NCI-H2107 (cell line): ENCODE measurements at places on chromosomes 4 and X.

GRCh38 chr4:59024257-59024656 lies 1914.1 kb upstream of the IGFBP7 start:
- no peak for DNase-seq

DNA sequence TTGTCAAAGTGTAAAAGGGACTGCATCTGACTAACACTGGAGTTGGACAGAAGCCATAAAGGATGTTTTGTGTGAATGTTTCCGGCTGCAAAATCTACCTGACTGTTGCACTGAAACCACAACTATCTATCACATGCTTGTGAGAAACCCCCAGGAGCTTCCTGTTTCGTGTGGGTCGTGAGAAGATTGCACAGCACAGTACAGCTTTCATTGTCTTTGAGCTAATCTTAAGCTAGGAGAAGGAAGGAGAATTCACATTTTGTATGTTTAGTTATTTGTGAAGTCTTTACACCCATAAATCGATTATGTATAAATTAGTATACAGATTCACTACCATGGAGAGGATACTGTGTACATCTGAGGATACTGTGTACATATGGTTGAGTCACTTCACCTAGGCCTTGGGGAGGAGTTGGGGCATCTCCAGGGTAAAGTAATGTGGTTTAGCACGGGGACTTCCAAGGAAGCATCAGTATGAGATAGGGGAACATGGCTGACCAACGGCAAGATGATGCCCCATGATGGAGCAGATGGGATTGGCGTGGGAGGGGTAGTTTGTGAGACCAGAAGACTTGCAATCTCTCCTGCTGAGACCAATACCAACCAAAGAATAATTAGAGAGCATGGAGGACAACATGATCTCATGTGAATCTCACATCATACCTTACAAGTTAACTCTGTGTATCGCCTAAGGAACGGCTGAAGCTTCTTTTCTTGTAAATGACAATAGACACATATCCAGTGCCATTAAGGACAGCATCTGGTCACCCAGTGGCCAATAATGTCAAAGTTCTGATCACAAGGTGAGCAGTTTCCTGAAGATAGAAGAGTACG lies 43.1 kb upstream of the FAM9C start:
- DNase-seq: no peak

GRCh38 chr4:136557396-136557795 lies 974.9 kb downstream of the PCDH18 start:
- DNase-seq: no peak

DNA sequence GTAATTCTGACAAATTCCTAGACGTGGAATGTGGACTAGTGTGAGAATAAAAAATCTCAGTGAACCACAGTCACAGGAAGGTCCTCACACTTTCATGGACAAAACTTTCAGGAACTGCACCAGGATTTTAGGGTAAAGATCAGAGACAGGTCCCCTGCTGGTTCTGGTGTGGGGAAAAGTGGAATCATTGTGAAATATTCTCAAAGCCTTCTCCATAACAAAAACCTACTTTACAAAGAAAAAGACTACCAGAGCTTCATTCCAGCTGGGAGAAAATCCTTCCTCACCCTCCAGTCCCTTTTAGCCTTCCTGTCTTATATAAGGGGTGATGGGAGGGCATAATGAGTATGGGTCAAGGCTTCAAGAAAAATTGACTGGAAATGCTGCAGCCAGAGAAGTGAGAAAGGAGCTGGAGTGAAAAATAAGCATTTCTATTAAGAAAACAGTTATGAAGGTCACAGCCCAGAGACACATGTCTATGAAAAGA lies 325.8 kb downstream of the ARAP2 start:
- no peak for DNase-seq

GRCh38 chrX:51456814-51457213 lies 39.6 kb downstream of the NUDT11 start:
- DNase-seq: no peak

GRCh38 chr4:120847019-120847582 lies 75.4 kb downstream of the PRDM5 start:
- DNase-seq: no peak

DNA sequence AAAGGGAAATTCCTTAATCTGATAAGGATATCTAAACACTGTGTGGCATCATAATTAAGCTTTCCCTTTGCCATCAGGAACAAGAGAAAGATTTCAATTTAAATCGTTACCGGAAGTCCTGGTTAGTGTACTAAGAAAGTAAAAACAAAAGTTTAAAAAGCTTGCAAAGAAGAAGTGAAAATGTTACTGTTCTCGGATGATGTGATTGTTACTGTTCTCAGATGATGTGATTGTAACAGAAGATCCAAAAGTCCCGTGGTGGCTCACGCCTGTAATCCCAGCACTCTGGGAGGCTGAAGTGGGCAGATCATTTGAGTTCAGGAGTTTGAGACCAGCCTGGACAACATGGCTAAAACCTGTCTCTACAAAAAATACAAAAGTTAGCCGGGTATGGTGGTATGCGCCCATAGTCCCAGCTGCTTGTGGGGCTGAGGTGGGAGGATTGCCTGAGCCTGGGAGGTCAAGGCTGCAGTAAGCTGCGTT lies 62.5 kb downstream of the RGS12 start:
- DNase-seq: no peak

DNA sequence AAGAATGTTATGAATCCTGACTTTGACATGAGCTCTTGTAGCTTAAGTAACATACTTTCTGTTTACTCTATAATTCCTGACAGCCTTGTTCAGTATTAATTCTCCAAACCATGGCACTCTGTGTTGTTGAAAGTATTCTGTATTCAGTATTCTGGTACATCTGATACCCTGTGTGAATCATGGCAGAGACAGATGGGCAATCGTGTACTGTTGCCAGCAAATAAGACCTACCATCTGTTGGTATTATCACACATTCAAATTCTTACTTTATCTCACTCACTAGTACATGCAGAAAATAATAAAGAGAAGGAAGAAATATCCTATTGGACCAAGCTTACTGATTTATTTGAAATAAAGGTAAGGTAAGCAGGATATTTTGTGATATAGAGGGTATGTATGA lies 7.9 kb downstream of the MBTPS2 start:
- DNase-seq: no peak
